Endothelial cell of coronary artery (primary cell): ENCODE measurements at places on chromosomes 7 and 10. TPM values are rescaled to one million over a fixed set of nuclear protein-coding genes. Genes with fewer than 3 reads are reported as not detected.

Gene NPFFR1
- total RNA-seq, result not detected in 2 replicates

Gene CLEC2L
- not detected in 2 replicates for total RNA-seq

Gene ZNF117
- total RNA-seq, result 5.6 and 7.8 TPM in 2 replicates

Gene CD36
- 0.38 and 1.5 TPM in 2 replicates for total RNA-seq

Gene WDFY4
- 1.1 and 6.3 TPM in 2 replicates for total RNA-seq

Gene WASHC2A
- total RNA-seq, result 41.8 and 42.4 TPM in 2 replicates

Gene EPHB6
- total RNA-seq, result 0.36 and 3.4 TPM in 2 replicates

Gene PPP3CB
- total RNA-seq, result 10.8 and 17.9 TPM in 2 replicates

Gene NANOS1
- 0.18 and 0.85 TPM in 2 replicates for total RNA-seq

Gene SPDYE1
- not detected in 2 replicates for total RNA-seq

Gene ADCY1
- 0.19 and 0.54 TPM in 2 replicates for total RNA-seq

Gene OPALIN
- total RNA-seq, result not detected in 2 replicates

Gene PKD2L1
- not detected in 2 replicates for total RNA-seq

Gene SCIN
- 0.09 TPM in 1 of 2 replicates, not detected in the other for total RNA-seq

Gene TMEM176B
- total RNA-seq, result 0.09 TPM in 1 of 2 replicates, not detected in the other

Gene LIPN
- not detected in 2 replicates for total RNA-seq

Gene ARMS2
- not detected in 2 replicates for total RNA-seq

Gene VENTX
- total RNA-seq, result not detected in 2 replicates

Gene RPEL1
- total RNA-seq, result under 0.01 TPM in 1 of 2 replicates, not detected in the other

Gene FAM237B
- not detected in 2 replicates for total RNA-seq

Gene OR2A12
- not detected in 2 replicates for total RNA-seq

Gene TMEM184A
- 0.19 TPM in 1 of 2 replicates, not detected in the other for total RNA-seq

Gene OR6V1
- not detected in 2 replicates for total RNA-seq

Gene ZNF25
- 4.3 and 7.7 TPM in 2 replicates for total RNA-seq

Gene ELN
- 0.09 and 1.6 TPM in 2 replicates for total RNA-seq

Gene AMZ1
- total RNA-seq, result 0.09 and 0.19 TPM in 2 replicates

Gene ADIRF
- 21.6 and 26.6 TPM in 2 replicates for total RNA-seq

Gene ANAPC16
- 37.5 and 45.7 TPM in 2 replicates for total RNA-seq

Gene NPC1L1
- total RNA-seq, result not detected in 2 replicates

Gene MEOX2
- total RNA-seq, result under 0.01 TPM in 1 of 2 replicates, not detected in the other

Gene H2BK1
- total RNA-seq, result not detected in 2 replicates

Gene SPDYE9
- not detected in 2 replicates for total RNA-seq

Gene TMEM270
- not detected in 2 replicates for total RNA-seq

Gene FAM25C
- not detected in 2 replicates for total RNA-seq

Gene ACHE
- total RNA-seq, result 0.18 and 0.28 TPM in 2 replicates

Gene LIPA
- total RNA-seq, result 14.9 and 24.7 TPM in 2 replicates

Gene CNNM1
- total RNA-seq, result under 0.01 TPM in 1 of 2 replicates, not detected in the other

Gene COL28A1
- total RNA-seq, result not detected in 2 replicates

Gene BCCIP
- total RNA-seq, result 44.0 and 64.2 TPM in 2 replicates

Gene SUMF2
- total RNA-seq, result 130 and 140 TPM in 2 replicates

Gene CYP26C1
- total RNA-seq, result 0.47 and 0.63 TPM in 2 replicates

Gene PTPN20
- 0.19 TPM in 1 of 2 replicates, not detected in the other for total RNA-seq

Gene AS3MT
- 0.09 and 1.5 TPM in 2 replicates for total RNA-seq

Gene GPR26
- not detected in 2 replicates for total RNA-seq
